ENCODE measurements at places on chromosomes 4 and X.

DNA sequence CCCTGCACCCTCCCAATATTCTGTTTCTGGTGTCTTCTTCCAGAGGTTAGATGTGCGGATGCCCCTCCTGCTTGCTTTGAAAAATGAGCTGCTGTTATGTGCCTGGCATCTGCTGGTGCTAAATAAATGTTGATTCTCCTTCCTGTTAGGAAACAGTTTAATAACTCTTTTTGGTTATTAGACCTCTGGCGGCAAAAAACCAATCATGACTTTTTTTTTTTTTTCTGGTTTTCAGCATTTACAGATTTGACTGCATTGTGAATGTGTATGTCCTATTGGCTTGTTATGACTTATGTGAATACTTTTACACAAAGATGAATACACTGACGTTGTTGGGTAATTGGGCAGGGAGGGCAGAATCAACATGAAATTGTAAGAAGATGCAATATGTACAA is 13.6 kb upstream of the TMEM156 start:
- no peak for DNase-seq

DNA sequence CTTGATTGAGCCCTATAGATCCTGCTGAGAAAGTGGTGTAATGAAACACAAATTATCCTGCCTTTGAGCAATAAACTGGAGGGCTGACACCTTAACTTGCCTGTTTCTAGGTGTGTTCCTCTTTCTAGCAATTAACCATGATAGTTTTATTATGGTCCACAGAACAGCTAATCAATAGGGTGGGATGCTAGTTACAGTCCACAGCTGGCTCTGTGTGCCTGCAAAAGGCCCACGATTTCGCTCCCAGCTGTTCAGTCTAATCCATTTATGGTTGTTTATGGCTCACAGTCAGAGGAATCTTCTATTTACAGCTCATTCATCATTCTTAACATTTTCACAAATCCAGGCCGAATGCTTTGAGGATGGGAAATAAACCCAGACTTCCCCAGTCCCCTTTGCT is 674.9 kb downstream of the SMARCA1 start:
- DNase-seq = no peak

DNA sequence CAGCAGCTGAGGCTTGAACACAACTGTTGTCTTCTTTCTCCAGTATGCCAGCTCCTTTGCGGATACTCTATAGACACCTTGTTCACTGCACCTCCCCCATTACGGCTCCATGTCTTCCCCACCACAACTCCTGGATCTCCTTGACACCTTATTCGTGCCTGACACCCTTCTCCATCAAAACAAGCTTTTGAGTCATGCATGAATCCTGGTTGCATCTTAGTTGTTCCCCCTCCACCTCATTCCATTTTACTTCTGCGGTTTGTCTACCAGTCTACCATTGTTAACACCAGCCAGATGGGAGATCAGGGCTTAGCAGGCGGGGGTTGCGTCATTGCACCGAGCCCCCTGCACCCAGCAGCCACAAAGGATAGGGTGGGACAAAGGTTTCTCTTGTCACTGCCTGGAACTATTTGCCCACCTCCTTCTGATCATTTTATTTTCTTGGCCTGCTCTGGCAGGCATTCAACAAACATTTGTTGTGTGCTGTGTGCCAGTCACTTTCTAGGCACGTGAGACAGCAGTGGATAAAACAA is 2.0 kb upstream of the CDK16 start:
- DNase-seq = no peak

GRCh38 chr4:123468479-123469031 is 72.0 kb downstream of the SPRY1 start:
- DNase-seq = no peak

- no peak for DNase-seq
Observed at GRCh38 chrX:38993500-38993899, 192.2 kb downstream of the MID1IP1 start.

DNA sequence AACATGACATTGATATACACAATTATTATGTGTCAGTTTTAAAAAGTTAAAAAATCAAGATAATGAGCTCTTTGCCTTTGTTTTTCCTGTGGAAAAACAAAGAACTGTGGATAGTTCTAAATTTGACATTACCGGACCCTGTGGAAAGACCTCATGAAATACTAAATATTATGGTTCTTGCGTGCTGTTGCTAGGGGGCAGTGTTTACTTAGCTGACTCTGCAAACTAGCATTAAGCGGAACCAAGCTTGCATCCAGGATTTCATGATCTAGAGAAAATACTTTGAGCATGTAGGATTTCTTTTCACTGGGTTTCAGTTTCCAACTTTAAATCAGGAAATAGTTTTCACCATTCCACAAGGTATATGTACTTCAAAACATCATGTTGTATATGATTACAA is 33.6 kb downstream of the CLCN4 start:
- no peak for DNase-seq

GRCh38 chr4:189809241-189809735 is 131.4 kb upstream of the FRG1 start:
- DNase-seq = no peak

- DNase-seq = no peak
Observed at GRCh38 chr4:6489927-6490326, 17.5 kb upstream of the PPP2R2C start.

DNA sequence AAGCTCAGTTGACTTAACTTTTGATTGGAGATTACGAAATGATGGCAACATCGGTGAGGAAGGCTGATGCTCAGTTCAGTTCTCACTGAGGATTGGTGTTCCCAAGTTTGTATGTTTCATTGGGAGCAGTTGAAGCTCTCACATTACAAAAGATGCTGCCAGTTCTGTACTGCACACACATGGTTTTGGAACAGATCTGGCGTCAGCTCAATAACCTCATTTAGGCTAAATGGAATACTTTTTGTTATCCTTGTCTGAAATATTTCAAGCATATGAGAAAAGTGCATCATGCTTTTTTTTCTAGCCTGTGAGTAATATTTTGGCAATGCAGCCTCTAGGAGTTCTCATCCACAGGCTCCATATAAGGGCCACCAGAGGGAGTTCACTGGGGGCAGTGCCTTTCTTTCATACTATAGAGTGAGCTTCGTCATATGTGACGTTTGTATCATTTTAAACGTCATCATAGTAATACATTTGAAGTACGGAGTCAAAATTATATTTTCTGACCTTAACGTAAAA is 4.1 kb downstream of the ENPEP start:
- DNase-seq = peak; percentile 96

DNA sequence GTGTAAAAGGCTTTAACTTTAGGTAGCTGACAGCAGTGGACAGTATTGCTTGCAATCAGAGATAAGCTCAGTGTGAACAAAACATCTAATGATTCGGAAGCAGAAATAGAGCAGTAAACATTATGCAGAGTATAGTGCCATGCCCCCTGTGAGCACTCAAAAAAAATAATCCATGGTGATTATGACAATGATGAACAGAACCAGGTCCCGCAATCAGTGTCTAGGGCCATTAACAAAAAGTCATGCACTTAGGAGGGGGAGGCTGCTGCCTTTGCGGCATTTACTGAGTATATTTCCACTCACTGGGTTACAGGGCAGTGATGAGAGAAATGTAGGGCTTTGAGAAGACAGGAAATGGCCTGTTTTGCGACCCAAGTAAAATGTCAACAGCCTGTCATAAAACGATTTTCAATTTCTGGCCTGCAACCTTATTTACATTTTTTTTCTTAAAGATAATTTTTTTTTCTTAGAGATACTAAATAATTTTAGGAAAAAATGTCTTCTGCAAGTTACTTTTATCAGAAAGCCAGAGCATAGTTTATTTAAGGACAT is 27.3 kb upstream of the NEIL3 start:
- DNase-seq = no peak

DNA sequence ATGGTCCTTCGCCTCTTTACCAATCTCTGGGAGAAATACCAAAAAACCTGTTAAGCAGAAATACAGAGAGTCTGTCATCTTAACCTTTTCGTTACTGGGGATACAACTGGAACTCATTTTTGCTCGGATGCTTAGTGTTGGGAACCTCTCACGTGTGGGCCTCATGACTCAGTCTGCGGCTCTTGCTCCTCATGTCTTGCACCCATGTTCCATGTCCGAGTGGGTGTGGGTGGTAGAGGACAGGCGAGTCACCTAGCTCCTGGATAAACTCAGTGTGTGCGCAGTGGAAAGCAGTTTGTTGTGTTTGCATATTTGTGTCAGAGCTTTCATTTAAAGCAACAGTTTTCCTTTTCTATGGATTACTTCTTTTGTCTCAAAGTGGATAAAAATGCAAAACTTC is 70.6 kb downstream of the TNIP2 start:
- DNase-seq = no peak

GRCh38 chr4:41029098-41029497 is 185.2 kb downstream of the APBB2 start:
- DNase-seq = no peak

- no peak for DNase-seq
Observed at GRCh38 chr4:102869569-102870197, 891 bp downstream of the CISD2 start.

- DNase-seq = no peak
Observed at GRCh38 chrX:22015139-22015750, 16.9 kb upstream of the PHEX start.

DNA sequence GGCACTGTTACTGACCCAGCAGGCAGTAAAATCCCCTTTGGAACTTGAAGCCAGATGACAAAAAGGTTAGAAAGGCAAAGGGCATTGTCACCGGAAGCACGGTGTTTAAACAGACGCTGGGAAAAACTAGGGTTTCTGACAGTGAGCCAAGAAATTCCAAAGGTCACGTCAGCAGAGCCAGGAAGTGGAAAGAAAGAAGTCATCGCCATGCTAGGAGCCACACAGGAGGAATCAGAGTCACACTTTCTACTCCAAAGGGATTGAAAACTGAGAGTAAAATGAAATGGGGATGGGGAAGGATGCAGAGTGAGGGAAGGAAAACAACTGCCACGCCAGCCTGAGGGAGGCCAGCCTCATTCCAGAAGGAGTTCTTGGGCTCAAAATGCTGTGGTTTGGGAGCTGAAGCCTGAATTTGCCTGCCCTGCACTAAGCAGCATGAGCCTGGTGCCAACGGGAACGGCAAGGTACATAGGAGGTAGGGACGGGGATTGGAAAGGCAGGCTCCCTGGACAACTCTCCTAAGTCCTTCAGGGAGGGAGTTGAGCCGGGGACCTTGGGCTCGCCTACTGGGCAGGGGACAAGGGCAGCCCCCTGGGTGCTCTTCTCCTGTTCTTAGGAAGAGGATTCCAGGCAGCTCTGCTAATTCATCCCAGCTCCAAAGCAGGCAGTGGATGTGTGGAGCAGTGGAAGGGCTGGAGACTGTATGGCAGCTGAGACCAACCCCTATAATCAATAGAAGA is 66.8 kb downstream of the SOWAHB start:
- DNase-seq = peak; percentile 79

GRCh38 chr4:103002551-103002950 is 17.0 kb downstream of the SLC9B1 start:
- no peak for DNase-seq

DNA sequence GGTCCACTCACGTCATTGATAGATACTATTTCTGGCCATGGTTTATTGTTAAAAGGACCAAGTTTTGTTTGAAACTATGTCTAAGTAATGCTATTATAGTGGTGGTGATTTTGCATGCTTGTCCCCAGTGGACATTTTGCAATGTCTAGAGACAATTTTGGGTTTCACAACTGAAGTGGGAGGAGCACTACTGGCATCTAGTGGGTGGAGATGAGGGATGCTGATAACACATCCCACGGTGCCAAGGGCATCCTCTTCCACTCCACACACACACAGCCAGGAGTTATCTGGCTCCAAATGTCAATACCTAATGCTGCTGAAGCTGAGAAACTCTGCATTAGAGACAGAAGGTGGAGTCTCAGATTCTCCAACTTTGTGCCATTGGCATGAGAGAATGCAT is 131.2 kb downstream of the FRMPD4 start:
- no peak for DNase-seq

DNA sequence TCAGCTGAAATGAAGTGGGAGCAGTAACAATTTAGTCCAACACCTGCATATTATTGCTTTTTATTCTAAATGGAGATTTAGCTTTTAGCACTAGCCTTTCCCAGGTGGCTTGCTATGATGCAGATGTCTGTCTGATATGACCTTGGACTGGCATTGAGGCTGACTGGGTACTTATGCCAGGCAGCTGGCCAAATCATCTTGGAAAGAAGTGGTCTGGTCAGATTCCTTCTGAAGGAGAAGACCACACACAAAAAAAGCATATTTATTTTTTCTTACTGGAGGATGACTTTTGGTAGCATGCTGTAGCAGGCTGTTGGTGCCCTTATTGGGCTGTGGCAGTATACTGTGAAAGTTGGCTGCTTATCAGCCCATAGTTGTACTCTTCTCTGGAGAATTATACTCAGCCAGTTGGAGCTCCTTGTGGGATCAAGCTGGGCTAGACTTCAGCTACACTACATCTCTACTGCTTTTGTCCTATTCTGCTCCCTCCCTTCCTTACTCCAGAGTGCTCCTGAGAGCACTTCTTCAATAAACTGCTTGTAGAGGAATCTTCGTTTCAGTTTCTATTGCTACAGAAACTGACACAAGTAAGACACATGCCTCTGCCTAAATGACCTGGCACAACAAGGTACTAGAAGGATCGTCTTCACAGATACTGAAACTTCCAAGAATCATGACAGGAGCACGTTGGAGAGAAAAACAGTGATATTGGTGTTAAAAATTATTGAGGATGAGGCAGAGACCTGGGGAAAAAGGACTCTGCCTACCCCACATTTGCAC is 196.8 kb upstream of the RPS6KA3 start:
- DNase-seq = no peak

- no peak for DNase-seq
Observed at GRCh38 chr4:111492496-111492895, 652.8 kb upstream of the FAM241A start.

DNA sequence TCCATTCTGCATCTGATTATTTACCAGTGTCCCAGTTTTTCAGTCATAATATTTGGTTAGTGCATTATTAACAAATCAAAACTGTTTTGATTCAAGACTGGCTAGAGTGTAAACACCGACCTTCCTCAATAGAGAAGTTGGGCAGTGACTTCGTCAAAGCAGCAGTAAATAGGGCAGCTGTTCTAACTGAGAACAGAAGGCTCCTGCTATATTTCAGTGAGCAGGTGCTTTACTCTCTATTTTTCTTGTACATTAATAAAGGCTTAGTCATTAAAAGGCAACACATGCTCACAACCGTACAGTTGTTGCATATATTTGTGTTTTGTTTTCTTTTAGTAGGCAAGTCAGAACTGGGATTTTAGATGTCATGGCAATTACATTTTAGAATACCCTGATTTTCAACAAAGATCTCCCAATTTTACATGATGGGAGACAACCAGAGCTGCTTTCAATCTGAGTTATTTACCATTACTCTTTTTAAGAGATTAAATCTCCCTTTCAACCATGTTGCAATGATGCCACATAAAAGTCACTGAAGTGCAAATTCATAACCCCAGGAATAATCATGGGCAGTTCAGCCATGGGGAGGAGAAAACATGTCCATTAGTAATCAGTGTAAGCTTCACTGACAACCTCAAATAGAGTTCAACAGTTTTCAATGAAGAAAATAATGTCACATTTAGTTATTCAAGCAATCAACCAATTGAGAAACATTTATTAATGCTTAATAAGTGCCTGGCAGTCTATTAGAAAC is 233.3 kb downstream of the NDST4 start:
- DNase-seq = no peak

DNA sequence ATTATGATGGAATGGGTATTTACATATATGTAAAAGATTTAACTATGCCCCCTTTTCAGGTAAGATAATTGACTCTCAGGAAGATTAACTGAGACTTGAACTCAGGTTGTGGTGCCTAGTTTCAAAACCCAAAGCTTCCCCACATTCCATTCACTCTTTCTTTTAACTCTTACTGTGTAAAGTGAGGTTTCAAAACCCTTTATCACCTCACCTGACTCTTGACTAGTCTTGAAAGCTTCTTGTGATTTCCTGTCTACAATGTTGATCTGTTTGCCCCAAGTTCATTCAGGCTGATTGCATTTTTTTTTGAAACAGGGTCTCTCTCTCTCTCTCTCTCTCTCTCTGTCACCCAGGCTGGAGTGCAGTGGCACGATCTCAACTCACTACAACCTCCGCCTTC is 40.5 kb upstream of the RAPGEF2 start:
- no peak for DNase-seq

Measured in GM04504 (cell line).